Left kidney (tissue), 8 donors: ENCODE measurements at places on chromosomes 11 and 22. TPM values are rescaled to one million over a fixed set of nuclear protein-coding genes. Genes with fewer than 3 reads are reported as not detected.

DNA sequence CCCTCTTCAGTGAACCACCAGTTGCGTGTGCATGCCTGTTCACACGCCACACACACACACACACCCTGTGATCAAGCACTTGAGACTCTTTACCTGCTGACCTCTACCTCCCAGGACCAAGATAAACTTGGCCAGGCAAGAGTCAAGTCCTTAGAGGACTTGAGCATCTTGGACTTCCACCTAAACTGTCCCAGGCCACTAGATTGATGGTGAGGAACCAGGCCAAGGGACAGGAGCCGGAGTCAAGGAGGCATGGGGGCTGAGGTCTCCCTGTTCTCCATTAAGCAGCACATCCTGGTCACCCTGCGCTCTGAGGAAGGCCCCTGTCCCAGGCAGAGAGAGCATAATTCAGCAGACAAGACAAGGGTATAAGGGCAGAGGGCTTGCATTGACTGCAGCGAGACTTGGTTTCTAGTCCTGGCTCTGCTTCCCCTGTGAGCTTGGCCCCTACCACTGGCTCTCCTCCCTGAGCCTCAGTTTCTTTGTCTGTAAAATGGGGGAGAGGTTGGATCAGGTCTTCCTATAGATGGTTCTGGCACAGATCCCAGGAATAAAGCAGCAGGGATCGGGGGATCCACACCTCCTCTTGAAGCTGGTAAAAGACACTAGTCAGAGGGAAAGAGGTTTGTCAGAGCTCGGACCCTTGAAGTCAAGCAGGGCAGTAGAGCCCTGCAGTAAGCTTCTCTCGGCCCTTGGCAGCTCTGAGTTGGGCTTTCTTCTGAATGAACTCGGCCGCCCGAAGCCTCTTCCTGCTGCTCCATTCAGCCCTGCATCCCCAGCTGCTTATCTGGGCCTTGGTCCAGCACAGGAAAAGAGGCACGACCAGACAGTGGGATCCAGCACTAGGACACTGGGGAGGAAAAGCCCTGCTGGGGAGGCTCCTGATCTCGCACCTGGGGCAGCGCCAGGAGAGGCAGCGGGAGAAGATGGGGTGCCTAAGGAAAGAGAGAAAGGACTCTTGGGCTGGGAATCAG is 2.0 kb downstream of the CREB3L1 start:
- no peak for DNase-seq

OR51B4 gene
- polyA plus RNA-seq: 0.35 TPM

DNA sequence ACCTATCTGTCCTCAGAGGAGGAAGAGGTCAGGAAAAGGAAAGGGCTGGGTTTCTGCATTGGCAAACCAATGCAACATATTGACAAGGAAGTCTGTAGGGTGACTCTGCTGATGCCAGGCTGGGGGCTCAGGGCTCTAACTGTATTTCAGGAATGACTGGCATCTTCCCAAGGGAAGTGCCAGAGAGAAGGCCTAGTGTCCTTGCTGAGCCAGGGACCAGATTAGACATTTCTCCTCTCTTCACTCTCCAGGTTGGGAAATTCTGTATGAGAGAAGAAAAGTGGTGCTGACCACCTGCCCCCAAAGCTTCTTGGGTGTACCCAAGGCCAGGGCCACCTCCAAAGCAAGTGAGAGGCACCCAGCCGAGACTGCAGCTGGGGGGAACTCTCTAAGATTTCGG is 27.2 kb downstream of the GRIK4 start:
- DNase-seq: no peak

MOGAT2 gene
- 1.1 TPM for polyA plus RNA-seq

OR51L1 gene
- 0.12 TPM for polyA plus RNA-seq
